ENCODE measurements at places on chromosomes 16 and 17.

- DNase-seq = no peak
Observed at GRCh38 chr17:17494870-17495535, 1.2 kb downstream of the RASD1 start.

- DNase-seq = no peak
Observed at GRCh38 chr16:81531419-81531821, 86.8 kb downstream of the CMIP start.

DNA sequence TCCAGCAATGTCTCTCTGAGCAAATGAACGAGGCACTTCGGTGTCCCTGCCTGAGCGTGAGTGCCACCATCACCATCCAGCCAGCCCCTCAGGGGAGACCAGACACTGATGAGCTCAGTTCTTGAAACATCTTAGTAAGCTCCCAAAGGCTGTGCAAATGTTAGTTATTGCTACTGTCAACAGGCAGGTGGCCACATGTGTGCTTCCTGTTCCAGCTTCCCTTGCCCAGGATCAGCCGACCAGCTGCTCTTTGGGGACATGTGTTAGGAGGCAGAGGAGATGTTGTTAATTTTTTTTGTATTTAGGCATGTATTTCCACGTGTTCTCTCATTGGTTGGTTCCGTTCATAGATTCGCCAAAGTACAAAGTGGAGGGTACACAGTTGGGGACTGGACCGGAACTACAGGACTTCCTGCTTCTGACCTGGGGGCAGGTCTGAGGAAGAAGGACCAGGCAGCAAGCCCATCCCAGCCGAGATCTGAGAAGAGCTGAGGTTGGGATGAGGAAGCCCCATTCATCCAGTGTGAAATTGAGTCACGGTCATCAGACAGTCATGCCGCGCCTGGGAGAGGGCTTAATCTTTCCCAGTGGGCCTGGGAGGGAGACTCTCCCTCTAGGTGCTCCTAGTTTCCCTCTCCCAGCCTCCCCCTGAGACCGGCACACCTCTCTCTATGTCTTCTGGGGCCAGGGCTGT lies 3.8 kb downstream of the TTYH2 start:
- DNase-seq = no peak

GRCh38 chr17:40633871-40634270 lies 13.7 kb downstream of the SMARCE1 start:
- DNase-seq = no peak

- DNase-seq = no peak
Observed at GRCh38 chr17:75979705-75980187, 706 bp downstream of the TEN1 start.

DNA sequence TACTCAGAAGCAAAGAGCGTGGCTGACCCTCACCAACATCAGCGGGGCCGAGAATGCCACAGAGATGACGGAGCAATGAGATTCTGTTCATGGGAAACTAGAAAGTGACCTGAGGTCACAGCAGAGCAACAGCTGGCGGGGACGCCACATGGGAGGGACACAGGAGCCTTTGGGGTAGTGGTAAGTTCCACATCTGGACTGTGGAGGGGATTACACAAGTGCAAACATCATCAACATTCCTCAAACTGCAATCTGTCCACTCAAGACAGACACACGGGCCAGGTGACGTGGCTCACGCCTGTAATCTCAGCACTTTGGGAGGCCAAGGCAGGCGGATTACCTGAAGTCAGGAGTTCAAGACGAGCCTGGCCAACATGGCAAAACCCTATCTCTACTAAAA lies 11.2 kb downstream of the HAGH start:
- DNase-seq = no peak

DNA sequence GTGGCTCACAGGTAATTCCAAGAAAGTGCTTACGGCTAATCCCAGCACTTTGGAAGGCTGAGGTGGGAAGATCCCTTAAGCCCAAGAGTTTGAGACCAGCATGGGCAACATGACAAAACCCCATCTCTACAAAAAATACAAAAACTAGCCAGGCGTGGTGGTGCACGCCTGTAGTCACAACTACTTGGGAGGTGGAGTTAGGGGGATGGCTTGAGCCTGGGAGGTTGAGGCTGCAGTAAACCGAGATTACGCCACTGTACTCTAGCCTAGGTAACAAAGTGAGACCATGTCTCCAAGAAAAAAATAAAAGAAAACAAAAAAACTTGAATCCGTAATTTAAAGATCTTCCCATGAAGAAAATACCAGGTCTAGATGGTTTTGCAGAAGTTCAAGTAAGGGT lies 5.0 kb downstream of the ICAM2 start:
- DNase-seq = no peak

DNA sequence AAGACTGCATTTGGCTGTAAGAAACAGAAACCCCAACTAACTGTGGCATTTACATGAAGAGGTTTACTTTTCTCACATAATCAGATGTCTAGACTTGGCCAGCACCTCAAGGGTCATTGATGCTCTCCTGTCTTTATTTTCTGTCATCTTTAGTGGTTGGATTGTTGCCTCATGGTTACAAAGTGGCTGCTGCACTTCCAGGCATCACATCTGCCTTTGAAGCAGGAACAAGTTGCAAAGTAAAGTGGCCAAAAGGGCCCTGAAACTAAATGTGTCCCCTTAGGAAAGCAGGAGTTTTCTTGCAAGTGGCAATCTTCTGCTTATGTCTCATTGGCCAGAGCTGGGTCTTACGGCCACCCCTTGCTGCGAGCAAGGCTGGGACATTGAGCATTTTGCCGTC lies 26.5 kb upstream of the STH start:
- no peak for DNase-seq

GRCh38 chr16:22050963-22051362 lies 41.4 kb upstream of the VWA3A start:
- DNase-seq = no peak

- DNase-seq = no peak
Observed at GRCh38 chr17:33925649-33926048, 329.4 kb upstream of the CCL2 start.

- DNase-seq = no peak
Observed at GRCh38 chr17:74227271-74228080, 14.1 kb downstream of the TTYH2 start.

DNA sequence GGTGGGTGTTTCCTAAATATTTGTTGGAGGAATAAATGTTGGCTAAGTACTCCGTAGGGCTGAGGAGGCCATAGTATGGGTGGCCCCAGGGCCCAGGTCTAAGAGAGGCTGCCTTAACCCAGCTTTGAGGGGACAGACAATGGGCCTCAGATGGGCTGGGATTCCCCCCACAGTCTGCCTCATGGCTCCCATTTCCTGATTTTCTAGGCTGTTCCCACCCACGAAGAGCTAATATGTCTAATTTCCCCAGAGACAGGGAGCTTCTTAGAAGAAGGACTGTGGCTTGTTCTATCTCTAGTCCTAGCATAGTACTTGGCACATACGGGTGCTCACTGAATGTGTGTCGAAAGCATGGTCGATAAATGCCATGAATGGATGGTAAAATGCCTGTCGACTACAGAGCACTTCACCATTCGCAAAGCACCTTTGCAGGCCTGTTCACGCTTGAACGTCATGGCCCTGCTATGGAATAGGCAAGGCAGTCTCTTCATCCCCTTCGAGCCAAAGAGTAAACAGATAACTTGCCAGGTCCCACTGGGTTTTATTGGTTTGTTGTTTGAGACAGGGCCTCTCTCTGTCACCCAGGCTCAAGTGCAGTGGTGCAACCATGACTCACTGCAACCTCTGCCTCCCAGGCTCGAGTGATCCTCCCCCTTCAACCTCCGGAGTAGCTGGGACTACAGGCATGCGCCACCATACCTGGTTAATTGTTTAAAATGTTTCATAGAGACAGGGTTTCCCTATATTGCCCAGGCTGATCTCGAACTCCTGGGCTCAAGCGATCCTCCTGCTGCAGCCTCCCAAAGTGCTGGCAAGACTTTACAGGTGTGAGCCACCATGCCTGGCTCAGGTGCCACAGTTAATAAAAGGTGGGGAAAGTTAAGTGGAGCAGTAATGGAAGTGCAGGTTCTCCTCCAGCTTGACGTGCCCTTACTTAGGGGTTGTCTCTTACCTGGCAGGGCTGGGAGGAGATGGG lies 9.7 kb downstream of the CHAD start:
- no peak for DNase-seq

DNA sequence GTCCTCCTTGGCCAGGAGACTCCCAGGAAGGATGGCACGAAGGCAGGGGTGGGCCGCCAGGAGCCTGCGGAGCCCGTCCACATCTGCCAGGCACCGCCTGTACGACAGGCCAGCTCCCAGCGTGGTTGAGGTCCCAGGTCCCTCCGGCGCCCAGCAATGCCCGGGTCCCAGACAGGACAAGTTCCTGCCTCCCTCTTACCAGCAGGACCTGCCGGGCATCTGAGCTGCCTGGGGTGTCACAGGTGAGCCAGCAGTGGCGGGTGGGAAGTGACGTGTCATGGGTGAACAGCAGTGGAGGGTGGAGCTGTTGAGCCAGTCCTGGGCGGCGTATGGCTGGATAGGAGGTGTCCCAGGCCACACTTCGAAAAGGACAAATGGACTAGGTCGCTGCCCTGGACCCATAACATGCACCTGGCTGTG lies 15.7 kb upstream of the BAHCC1 start:
- DNase-seq = no peak

GRCh38 chr16:54936201-54936978 lies 5.7 kb downstream of the IRX5 start:
- DNase-seq = no peak

- DNase-seq = no peak
Observed at GRCh38 chr16:23274968-23275367, 27.1 kb upstream of the SCNN1B start.

DNA sequence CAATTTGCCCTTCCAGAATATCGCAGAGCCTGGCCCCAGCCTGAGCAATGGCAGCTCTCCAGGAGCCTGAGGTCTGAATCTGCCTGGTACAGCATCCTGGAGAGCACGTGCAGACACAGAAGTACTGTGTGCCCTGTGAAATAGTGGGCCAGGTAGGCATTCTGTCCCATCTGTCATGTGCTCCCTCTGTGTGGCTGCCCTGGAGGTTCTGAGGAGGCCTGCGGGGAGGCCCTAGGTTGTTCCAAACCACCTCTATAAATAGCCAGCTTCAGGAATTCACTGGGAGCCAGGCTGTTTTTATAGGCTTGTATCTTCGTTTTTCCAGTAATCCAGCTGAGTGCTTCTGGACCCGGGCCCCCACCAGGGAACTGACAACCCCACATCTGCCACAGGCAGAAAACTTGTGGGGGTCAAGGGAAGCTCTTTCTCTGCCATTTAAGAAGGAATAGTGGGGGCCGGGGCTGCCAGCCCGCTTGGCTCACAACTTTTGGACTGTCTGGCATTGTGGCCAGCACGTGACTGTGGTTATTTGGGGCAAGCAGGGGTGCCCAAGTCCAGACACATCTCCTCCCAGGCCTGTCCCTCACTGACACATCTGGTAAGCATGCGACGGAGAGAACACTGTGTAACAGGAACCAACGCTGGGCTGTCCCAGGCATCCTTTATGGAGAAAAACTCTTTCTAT lies 356.3 kb upstream of the TNRC6C start:
- no peak for DNase-seq

- DNase-seq = no peak
Observed at GRCh38 chr17:50579399-50579798, 18.9 kb downstream of the CACNA1G start.

- peak; percentile 35 for DNase-seq
Observed at GRCh38 chr16:11257131-11257938, 1.3 kb upstream of the SOCS1 start.

DNA sequence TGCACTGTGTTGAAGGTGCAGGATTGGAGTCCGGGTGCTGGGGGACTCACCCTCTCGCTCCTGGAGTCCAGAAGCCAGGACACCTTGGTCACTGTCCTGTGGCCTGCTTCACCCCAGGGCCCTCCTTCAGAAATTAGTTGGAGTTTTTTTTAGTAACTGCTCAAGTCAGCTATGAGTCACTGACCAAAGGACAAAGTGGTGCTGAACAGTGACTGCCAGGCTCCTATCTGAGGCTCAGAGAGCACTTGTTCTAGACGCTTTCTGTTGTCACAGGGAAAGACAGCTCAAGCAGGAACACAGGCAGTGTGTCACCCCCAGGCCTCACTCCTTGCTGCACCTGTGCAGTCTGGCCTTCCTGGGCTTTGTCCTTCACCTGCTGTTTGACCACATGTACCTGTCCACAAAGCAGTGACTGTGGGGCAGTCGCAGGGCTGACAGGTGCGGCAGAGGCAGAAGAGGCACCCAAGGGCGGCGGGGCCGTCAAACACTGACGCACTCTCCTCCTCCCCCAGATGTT lies 4.1 kb upstream of the FAAP100 start:
- DNase-seq = no peak

- no peak for DNase-seq
Observed at GRCh38 chr17:49193513-49194296, 16.7 kb downstream of the GNGT2 start.

- DNase-seq = peak; percentile 11
Observed at GRCh38 chr17:64063766-64064224, 43.4 kb upstream of the ICAM2 start.

- DNase-seq = no peak
Observed at GRCh38 chr16:11273721-11274324, 394 bp upstream of the PRM3 start.

DNA sequence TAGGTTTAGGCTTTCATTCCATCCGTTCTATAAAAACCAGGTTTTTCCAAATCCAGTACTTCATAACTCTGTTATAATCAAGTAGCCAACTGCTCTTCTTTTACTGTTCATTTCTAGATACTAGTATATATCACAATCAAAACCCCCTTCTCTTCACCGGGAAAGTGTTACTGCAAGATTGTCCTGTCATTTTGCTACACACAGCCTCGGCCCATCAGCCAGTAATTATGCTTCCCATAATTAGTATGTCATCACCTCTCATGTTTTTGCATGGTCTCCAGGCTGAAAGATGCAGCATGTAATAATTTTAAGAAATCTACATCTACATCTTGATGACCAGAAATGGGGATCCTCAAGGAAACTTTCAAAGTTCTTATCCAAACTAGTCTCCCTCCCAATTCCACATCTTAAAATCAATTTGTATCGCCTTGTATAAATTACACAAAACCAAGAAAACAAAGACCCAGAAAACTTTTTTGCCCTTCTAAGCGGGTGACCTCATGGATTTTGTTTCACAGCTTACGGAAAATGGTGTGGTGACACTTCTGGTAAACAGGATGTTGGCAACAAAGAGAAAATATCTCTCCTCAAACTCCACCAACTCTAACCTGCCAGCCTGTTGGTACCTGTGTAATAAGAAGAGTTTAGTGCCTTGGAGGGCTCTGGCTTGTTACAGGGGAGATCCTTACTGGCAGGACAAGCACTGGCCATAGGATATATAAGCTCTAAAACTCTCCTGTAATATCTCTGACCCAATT lies 9.3 kb downstream of the TACO1 start:
- DNase-seq = no peak

GRCh38 chr17:47735536-47736011 lies 2.5 kb downstream of the TBX21 start:
- no peak for DNase-seq

GRCh38 chr16:48300391-48300856 lies 53.1 kb upstream of the ABCC11 start:
- no peak for DNase-seq

- DNase-seq = no peak
Observed at GRCh38 chr17:42493319-42493718, 34.6 kb downstream of the ATP6V0A1 start.

- no peak for DNase-seq
Observed at GRCh38 chr17:45291171-45291805, 25.5 kb downstream of the MAP3K14 start.
